Skeletal muscle tissue (tissue), 5 donors: ENCODE measurements at places on chromosomes 4 and X. TPM values are rescaled to one million over a fixed set of nuclear protein-coding genes. Genes with fewer than 3 reads are reported as not detected.

TMEM154 gene
- total RNA-seq: 1.0 TPM

GPC4 gene
- 49.1 TPM for total RNA-seq

NHSL2 gene
- 4.7 TPM for total RNA-seq

TNMD gene
- 123 TPM for total RNA-seq

PAK3 gene
- total RNA-seq: 4.7 TPM

FSTL5 gene
- 2.6 TPM for total RNA-seq

AIFM1 gene
- 19.3 TPM for total RNA-seq

RNF212 gene
- 3.7 TPM for total RNA-seq

FRAS1 gene
- 15.1 TPM for total RNA-seq

SYAP1 gene
- total RNA-seq: 12.0 TPM

EXOC1L gene
- total RNA-seq: 2.6 TPM

CTAG1A gene
- not detected for total RNA-seq

UGT2B11 gene
- total RNA-seq: not detected

CSN1S1 gene
- not detected for total RNA-seq

CACNA1F gene
- not detected for total RNA-seq

TRAPPC2 gene
- 9.9 TPM for total RNA-seq

SMARCAD1 gene
- 28.7 TPM for total RNA-seq

CSN3 gene
- not detected for total RNA-seq

CHRDL1 gene
- total RNA-seq: 12.5 TPM

ADH7 gene
- total RNA-seq: not detected

FGA gene
- 3.7 TPM for total RNA-seq

ABCD1 gene
- 10.4 TPM for total RNA-seq

IL13RA2 gene
- total RNA-seq: 1.0 TPM

NMU gene
- not detected for total RNA-seq

PASD1 gene
- total RNA-seq: under 0.01 TPM

GATA1 gene
- total RNA-seq: 1.6 TPM

KLHL8 gene
- total RNA-seq: 36.0 TPM

SMPX gene
- total RNA-seq: 223 TPM

NUDT10 gene
- 1.0 TPM for total RNA-seq

CSAG2 gene
- not detected for total RNA-seq

CLTRN gene
- not detected for total RNA-seq

IDH3G gene
- total RNA-seq: 25.1 TPM

FAM114A1 gene
- total RNA-seq: 57.4 TPM

RBMX2 gene
- 23.0 TPM for total RNA-seq

TRMT2B gene
- total RNA-seq: 13.0 TPM

GPR119 gene
- total RNA-seq: not detected
